ENCODE measurements at places on chromosomes 13 and 19.

DNA sequence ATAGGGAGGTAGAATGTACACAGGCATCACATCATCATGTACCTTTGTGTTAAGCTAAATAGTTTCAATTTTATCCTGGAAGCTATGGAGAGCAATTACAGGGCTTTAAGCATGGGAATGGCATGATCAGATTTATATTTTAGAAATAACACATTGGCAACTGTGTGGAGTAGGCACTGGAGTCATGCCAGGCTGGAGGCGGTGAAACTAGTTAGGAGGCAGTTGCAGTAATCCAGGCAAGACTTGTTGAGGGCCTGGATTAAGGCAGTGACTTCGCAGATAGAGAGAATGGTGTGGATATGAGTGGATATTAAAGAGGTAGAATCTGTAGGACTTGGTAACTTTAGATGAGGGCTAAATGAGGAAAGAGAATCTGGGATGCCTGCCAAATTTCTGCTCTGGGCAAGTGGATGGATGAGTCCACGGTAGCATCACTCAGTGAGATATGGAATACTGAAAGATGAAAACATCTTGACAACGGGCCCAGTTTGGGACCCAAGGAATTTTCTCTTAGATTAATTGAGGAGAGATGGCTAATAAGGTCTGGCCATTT is 506.2 kb downstream of the FGF9 start:
- DNase-seq = no peak

GRCh38 chr19:50729894-50730293 is 6.7 kb downstream of the CLEC11A start:
- no peak for DNase-seq

DNA sequence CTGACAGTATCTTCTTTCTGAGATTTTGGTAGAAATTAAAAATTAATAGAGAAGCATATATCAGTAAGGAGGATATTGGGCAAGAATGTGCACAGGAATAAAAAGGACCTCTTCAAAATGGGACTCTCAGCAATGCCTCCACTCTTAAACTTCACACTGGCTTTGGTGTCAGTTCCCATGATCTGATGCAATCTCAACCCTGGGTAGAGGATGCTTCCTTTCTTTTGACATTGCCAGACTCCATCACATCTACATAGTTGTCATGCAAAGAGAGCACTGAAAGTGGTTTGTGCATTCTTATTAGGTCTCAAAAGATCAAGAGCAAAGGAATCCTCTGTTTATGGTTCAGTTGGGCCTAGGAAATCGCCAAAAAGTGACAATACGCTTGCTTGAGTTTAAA is 26.3 kb downstream of the STARD13 start:
- no peak for DNase-seq

DNA sequence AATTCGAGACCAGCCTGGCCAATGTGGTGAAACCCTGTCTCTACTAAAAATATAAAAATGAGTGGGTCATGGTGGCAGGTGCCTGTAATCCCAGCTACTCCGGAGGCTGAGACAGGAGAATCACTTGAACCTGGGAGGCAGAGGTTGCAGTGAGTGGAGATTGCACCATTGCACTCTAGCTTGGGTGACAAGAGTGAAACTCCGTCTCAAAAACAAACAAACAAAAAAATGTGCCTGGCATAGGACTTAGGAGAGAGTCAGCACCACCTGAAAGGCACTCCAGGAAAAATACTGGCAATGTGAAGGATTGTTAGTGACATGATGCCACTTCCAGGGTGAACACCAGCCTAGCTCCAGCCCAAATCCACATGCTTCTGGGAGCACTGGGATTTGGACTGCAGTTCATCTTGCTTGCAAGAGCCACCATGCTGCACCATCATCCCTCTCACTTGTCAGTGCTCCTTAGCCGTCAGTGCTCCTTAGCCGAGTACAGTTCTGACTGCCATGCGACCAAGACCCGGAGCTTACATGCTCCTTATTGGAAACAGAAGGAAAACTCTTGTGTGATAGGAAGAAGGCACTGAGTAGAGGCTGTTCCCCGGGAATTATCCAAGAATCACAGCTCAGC is 145.1 kb upstream of the RNF113B start:
- no peak for DNase-seq

DNA sequence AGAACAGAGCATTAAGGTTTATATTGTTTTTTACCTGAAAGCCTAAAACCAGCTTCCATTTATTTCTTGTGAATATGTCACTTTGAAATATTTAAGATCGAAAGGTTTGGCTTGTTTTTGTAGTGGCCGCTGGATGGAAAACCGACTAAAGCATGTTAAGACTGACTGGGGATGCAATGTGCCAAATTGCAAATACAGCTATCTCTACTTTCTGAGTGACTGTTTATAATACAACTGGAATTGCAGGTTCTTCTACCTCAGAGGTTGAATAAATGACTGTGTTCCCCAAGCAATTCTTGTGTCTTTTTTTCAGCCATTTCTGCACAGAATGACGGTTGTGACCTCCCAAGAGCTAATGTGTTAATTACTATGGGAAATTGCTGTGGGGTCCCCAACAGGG is 50.0 kb upstream of the TMTC4 start:
- DNase-seq = no peak

DNA sequence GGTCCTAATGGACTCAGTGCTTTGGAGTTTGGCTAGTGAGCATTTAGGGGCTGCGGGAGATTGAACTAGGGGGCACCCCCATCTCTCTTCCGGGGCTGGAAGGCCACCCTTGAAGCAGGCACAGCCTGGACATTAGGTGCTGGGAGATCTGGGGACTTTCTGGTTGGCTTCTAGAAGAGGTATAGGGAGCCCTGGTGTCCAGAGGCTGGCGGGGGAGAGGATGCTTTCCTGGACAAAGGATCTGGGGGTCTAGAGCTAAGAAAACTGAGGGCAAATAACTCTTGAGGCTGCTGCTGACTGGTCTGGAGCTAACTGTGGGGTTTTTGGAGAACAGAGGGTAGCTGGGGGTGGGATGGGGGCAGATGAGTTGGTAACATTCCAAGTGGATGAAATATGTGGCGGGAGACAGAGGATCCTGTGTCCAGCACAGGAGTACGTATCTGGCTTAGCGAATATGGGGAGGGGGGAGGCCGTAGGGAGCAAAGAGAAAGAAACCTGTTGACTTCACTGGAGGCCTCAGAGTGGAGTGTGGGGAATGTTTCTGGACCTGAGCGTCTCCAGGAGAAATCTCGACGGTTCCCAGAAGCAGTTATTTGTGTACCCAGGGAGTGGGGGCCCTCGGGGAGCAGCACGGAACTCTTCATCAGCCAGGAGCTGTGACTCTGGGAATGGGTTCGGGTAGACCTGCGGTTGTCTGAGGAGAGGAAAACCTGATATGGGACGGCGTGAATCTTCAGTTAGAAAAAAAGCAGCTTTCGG is 1.4 kb downstream of the HNRNPUL1 start:
- DNase-seq = peak; percentile 6

- no peak for DNase-seq
These were observed 677.4 kb upstream of the SLITRK6 start for GRCh38 chr13:86476656-86477055.

- no peak for DNase-seq
These were observed 31.8 kb upstream of the ADGRE5 start for GRCh38 chr19:14349426-14349825.

DNA sequence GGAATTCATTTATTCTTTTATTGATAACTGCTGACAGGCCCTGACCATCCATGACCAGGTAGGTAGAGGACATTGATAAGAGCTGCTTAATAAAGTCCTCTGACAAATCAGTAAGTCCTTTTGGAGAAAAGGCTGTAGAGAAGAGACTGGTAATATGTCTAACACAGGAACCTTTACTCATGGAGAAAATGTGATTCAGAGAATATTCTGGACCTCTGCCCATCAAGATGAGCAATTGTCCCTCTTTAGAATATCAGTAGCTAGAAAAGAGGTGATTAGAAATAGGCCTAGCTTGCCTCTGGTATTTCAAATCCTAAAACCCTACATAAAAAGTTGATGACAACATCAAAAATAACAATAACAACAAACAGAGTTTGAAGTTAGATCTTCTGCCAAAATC is 642.3 kb downstream of the TBC1D4 start:
- no peak for DNase-seq

- no peak for DNase-seq
These were observed 308.6 kb downstream of the GPC6 start for GRCh38 chr13:93535251-93535650.

Measured in inflammatory macrophage treated with lipopolysaccharide for 4 hours (primary cell).